ENCODE measurements at places on chromosomes 7 and 10.

DNA sequence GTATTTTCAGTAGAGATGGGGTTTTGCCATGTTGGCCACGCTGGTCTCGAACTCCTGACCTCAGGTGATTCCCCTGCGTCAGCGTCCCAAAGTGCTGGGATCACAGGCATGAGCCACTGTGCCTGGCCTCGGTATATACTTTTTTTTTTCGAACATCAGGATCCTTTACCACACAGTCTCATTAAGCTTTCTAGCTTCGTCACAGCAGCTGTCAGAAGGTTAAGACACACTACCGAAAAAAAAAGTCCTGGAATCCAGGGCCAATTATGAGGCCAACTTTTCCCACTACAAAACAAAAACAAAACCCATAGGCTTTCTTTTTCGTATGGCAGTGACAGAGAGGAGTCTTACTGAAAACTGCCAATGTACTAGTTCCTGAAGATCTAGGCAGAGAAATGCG is 30.7 kb downstream of the ZC3HC1 start:
- DNase-seq: no peak

DNA sequence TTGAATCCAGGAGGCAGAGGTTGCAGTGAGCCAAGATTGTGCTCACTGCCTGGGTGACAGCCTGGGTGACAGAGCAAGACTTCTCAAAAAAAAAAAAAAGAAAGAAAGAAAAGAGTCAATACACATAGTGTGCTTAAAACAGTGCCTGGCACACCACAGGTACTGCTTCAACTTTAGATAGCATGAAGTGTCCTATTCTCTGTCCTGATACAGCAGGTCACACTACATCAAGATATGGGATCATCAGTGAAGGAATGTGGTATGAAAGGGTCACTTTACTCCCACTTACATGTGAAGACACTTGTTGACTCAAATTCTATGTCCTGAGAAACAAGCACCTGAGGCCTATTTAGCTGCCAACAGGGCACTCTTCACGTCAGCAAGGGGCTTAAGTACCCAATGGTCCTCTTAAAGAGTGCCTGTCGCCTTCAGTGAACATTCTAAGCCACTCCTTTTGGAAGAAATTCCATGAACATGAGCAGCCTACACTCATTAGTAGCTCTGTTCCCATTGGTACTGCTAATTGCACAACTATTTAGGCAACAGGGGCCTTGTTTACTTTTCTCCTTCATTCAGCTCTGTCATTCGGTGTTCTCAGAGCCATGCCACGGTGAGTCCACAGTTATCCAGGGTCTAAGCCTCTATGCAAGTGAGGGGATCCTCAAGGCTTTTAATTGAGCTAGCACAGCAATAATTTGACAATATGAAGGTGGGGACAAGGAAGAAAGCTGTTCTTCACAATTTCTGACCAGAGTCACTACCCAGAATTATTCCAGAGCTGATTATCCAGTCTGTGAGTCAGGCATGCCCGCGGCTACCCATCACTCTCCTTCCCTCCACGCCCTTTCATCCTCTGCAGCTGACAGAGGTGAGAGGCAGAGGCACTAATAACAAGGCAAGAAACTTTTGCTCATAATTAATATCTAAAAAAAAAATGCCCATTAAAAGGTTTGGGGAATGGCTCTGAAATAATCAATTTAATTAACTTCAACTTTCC is 56.6 kb upstream of the PTN start:
- no peak for DNase-seq

DNA sequence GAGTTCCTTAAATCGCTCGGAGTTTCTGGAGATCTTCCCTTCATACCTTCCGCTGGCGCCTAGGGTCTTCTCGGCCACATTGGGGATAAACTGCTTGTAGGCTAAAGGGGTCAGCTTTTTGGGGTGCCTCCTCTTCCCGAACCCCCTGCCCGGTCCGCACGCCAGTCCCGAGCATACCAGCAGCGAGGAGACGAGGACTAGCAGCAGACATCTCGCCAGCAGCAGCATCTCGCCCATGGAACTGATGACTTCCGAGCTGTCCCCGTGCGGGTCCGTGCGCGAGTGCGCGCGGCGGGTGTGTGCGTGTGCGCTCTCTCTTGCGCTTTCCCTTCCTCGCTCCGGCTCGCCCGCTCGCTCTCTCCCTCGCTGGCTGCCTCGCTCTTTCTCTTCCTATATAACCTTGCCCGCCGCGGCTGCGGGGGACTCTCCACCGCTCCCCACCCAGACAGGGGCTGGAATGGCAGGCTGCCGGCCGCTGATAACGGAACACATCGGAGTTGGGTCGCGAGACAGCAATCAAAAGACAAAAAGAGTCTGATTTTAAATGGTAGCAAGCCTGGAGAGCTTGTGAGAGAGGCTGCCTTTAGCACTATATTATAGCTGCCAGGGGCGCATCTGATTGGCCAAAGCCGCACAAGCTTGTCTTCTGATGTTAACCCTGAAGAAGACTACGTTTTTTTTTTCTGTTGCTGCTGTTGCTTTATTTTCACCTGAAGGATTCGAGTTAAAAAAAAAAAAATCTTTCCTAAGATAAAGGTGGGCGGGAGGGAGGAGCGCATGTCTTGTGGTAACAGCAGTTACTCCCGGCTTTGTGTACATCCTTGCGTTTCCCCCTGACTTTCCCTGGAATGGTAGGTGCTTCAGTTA is at the start of gene SHH:
Gene SHH (minus strand): TSS at position 569 of the 867 bp plus-strand sequence. CDS start 341 bp downstream, at position 228.
- no peak for DNase-seq

DNA sequence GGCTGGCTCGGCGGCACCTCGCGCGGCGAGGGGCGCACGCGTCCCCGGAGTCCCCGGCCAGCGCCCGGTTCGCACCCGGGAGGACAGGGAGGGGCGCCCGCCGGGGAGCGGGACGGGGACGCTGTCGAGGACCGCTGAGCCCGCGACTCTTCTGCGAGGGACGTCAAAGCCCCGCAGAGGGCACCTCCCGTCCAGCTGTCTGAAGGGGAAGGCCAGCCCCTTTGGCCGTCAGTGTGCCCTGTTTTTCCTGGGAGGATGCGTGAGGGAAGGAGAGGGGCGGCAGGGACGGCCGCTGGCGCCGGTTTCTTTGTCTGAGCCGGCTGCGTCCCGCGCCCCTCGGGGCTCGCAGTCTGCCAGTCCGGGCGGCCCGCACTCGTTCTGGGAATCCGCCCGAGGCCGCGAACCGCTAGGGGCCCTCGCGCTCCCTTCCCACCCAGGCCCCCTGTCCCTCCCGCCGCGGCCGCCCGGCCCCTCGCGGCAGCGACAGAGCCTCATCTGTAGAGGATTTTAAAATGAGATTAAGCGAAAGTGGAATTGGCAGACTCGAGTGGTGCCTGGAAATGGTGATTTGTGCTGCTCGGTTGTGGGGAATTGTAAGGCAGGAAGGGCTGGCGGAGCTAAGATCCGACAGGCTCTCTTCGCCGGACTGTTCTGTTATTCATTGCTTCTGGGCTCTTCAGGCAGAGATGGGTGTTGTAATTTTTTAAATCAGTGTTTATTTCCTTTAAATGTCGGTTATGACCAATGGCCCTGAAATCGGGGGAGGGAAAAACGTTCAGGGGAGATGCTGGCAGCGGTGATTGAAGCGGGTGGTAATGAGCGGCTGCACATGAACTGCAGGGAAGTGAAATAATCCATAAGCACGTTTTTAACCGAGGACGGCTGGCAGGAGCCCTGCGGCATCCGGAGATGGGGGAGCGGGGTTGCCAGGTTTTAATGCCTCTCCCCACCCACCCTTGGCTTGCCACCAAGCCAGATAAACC is 618 bp upstream of the RELN start:
- peak; percentile 58 for DNase-seq

DNA sequence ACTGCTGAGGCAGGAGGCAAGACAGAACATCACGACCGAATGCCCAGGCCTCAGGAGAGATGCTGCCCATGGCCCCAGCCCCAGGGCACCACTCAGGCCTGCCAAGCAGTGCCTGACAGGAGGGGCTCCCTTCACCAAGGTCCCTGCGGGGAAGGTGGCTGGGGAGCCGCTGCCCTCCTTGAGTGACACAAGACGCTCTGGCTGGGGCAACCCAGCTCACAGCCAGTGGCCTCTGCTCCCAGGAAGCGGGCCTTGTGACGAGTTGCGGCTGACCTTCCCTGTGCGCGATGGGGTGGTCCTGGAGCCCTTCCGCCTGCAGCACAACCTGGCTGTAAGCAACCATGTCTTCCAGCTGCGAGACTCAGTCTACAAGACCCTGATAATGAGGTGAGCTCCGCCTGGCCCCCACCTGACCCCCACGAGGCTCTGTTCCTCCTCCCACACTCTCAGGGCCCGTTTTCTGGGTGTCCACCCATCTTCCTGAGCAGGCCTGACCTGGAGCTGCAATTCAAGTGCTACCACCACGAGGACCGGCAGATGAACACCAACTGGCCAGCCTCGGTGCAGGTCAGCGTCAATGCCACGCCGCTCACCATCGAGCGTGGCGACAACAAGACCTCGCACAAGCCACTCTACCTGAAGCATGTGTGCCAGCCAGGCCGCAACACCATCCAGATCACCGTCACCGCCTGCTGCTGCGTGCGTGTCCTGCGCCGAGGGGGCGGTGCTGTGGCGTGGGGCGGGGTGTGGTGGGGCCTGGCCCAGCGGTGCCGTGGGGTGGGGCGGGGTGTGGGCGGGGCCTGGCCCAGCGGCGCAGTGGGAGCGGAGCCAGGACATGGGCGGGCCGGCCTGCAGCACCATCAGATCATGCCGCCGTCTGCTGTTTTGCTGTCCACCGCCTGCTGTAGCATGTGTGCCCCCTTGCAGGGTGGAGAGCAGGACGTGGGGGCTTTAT is 12.8 kb downstream of the ZMIZ2 start:
- DNase-seq: peak; percentile 65

DNA sequence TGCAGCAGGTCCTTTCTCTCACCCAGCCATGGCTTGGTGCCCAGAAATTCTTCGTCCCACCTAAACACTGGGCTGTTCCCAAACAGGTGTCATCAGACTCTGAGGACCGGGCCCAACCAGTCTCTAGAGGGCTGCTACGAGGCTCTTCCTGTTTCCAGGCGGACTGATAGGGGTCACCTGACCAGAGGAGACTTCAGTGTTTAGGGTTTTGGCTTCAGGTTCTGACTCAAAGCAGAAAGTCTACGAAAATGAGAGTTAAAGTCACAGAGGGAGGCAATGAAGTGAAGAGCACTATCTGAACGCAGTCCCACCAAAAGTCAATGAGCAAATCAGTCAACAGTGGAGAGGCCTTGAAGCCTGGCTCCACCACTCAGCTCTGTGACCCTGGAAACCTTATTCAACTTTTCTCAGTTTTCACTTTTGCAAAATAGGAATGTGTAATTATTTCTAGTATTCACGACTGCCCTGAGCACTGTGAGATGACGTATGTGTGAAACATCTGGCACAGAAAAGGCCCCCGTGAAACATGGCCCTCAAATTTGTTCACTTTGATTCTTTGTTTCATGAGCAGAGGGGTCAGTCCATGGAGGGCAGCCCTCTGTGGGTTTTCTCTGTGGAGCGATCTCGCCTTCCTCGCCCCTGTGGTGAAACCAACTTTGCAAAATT is 189.9 kb upstream of the PDE1C start:
- no peak for DNase-seq

GRCh38 chr10:127048630-127049029 is 143.4 kb downstream of the DOCK1 start:
- no peak for DNase-seq

GRCh38 chr7:216360-217300 is 24.3 kb downstream of the FAM20C start:
- DNase-seq: no peak

DNA sequence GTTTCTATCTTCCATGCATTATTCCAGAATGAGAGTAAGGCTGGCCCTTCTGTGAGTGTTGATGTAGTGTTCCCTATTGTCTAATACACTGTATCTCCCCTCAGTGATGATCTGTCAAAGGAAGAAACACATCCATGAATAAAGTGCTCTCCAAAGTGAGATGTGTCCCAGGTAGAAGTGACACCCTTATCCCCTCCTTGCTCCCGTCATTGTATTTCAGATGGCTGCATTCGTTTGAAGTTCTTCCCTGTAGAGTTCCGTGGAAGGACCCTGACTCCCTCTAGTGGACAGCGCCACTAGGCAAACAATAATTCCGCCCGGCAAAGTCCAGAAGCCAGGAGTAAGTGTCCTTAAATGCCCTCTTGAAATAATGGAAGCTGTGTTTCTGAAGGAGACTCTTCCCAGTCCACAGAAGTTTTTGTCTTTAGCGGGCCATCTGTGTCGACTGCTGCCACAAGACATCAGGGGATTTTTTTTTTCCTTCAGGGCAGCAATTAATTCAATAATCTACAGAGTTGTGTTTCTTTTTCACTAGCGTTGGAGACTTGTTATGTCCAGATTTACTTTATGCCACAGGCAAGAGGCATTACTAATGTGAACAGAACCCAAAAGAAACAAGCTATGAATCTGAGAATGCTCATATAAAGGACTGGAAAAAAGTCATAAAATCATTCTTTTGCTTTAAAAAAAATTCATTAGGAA is 64.6 kb downstream of the THNSL1 start:
- DNase-seq: peak; percentile 81

GRCh38 chr10:60430017-60430416 is 40.3 kb upstream of the ANK3 start:
- DNase-seq: no peak

DNA sequence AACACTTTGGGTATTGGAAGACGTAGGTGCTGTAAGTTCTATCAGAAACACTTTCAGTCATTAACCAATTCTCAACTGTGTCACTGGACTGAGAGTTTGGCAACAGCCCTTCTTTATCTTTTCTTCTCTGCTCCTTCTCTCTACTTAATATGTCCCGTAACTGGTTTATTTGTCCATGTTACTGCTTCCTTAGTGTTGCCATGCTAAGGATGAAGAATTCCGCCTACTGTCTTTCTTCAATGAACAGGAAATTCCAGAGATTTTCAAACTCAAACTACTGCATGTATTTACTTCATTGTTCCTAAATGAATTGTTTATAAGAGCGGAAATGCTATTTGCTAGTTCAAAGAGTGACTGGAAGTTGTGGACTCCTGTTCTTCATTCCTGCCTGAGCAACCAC is 143.7 kb downstream of the TAX1BP1 start:
- no peak for DNase-seq

- no peak for DNase-seq
Observed at GRCh38 chr7:75621124-75621523, 117.6 kb downstream of the HIP1 start.
